AG04449 (cell line): ENCODE measurements at places on chromosomes 4 and X.

DNA sequence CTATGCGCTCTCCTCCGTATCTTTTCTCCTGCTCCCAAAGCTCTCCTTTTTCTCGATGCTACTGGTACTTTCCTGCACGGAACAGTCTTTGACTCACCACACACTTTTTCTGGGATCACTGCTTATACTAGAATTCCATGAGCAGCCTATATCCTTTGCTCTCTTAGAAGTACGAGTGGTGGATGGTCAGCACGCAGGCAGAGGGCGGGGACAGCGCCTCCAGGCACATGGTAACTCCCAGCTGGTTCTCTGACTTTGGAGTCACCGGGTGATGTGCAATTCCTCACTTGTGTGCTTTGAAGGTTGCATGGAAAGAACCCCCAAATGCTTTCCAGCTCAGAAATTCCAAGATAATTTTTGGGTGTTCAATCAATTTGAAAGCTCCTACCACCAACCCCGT lies 56.0 kb downstream of the STX18 start:
- no peak for DNase-seq

GRCh38 chrX:154030266-154030665 lies 10.6 kb upstream of the IRAK1 start:
- DNase-seq, result no peak

- peak; percentile 82 for DNase-seq
Measured at GRCh38 chr4:75673027-75673958, at the start of gene G3BP2. Gene G3BP2, minus strand, starts transcription at chr4:75673411. Its CDS starts 11,386 bp downstream, at chr4:75662025.

DNA sequence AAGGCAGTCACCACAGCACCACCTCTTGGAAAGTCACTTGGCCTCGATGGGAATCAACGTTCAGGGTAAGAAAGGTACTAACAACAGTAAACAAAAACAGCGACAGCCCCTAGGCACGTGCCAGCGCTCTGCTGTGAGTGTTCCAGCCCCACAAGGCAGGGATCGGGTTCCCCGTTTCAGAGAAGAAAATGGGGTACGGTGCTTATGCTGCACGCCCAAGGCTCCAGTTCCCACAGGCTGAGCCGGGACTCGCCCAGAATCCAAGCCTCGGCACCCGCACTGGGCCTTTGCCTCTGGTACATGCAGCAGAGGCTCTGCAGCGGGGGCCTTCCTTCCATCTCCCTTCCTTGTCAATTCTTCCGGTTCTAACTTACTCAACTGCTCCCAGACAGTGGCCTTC lies 37.3 kb downstream of the WDR1 start:
- no peak for DNase-seq

DNA sequence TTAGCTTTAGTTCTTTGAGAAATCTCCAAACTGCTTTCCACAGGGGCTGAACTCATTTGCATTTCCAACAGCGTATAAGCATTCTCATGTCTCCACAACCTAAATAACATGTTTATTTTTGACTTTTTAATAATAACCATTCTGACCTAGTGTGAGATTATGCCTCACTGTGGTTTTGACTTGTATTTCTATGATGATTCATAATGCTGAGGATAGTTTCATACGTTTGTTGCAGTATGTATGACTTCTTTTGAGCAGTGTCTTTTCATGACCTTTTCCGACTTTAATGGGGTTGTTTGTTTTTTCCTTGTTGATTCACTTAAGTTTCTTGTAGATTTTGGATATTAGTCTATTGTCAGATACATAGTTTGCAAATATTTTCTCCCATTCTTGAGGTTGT lies 1833.0 kb upstream of the PCDH10 start:
- no peak for DNase-seq

DNA sequence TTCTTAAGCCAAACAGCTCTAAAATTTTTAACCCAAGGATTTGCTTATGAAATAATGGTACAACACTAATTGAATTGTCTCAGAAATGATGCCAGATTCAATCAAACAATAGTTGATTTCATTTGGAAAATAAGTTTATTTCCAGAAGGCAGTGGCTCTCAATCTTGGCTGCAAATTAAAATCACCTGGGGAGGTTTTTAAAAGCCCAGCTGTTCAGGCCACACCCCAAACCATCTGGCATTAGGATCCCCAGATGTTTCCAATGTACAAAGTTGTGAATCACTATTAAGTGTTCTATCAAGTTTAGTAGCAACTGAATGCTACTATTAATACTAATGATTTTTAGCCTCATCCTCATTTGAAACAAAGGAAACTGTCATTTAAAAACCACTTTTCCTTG lies 22.2 kb downstream of the TMEM184C start:
- no peak for DNase-seq

GRCh38 chr4:185011408-185011807 lies 6.9 kb upstream of the HELT start:
- DNase-seq, result no peak

GRCh38 chrX:39998636-39999406 lies 98.9 kb downstream of the BCOR start:
- no peak for DNase-seq
